Adipose tissue (tissue), 3 donors: ENCODE measurements at places on chromosomes 4 and X. TPM values are rescaled to one million over a fixed set of nuclear protein-coding genes. Genes with fewer than 3 reads are reported as not detected.

Gene ATP2B3
- not detected for polyA plus RNA-seq

Gene ABCG2
- 0.89 TPM for polyA plus RNA-seq

Gene AREG
- 38.4 TPM for polyA plus RNA-seq

Gene UTP14A
- 15.2 TPM for polyA plus RNA-seq

Gene OPRPN
- not detected for polyA plus RNA-seq

Gene VCX
- not detected for polyA plus RNA-seq

Gene TLR10
- polyA plus RNA-seq: 0.45 TPM

Gene GABRG1
- 0.03 TPM for polyA plus RNA-seq

Gene SHROOM2
- polyA plus RNA-seq: 0.34 TPM

Gene TCEAL7
- polyA plus RNA-seq: 2.0 TPM

Gene GPC4
- polyA plus RNA-seq: 5.8 TPM

Gene NXF2
- not detected for polyA plus RNA-seq
